ENCODE measurements at places on chromosomes 12 and 14. TPM values are rescaled to one million over a fixed set of nuclear protein-coding genes. Genes with fewer than 3 reads are reported as not detected.

Gene DGKA
- total RNA-seq: 41.4 TPM

Gene FGFR1OP2
- total RNA-seq: 55.8 TPM

Gene CCDC177
- not detected for total RNA-seq

Gene OR4E2
- total RNA-seq: not detected

Gene GPR84
- total RNA-seq: 0.79 TPM

Gene LRRC43
- not detected for total RNA-seq

Gene OTOGL
- total RNA-seq: 0.30 TPM

Gene TSPAN11
- 10.0 TPM for total RNA-seq

Gene OLR1
- 2.7 TPM for total RNA-seq

Gene DUSP16
- total RNA-seq: 24.2 TPM

Gene C12orf75
- 18.1 TPM for total RNA-seq

DNA sequence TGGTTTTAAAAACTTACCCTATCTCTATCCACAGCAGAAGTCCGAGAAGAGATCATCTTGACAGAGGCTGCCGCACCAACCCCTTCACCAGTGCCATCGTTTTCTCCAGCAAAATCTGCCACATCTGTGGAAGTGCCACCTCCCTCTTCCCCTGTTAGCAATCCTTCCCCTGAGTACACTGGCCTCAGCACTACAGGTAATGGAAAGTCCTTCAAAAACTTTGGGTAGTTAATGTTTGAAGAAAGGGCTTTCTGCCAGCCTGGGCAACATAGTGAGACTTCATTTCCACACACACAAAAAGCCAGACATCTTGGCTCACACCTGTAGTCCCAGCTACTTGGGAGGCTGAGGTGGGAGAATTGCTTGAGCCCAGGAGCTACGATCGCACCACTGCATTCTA is 41.6 kb upstream of the RIC8B start:
- DNase-seq: no peak

DNA sequence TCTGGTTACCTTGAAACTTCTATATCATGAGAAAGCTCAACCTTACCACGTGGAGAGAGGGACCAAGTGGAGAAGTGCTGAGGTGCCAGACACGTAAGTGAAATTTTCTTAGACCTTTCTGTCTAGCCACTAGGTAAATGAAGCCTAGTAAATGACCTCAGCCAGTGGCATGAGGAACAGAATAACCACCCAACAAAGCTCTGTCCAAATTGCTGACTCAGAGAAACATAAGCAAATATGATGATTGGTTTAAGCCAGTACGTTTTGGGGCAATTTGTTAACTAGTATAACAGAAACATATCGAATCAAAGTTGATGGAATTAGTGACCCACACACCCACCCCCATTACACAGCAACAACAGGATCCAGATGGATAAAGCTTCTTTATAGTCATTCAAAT is 75.2 kb upstream of the MAX start:
- DNase-seq: no peak

DNA sequence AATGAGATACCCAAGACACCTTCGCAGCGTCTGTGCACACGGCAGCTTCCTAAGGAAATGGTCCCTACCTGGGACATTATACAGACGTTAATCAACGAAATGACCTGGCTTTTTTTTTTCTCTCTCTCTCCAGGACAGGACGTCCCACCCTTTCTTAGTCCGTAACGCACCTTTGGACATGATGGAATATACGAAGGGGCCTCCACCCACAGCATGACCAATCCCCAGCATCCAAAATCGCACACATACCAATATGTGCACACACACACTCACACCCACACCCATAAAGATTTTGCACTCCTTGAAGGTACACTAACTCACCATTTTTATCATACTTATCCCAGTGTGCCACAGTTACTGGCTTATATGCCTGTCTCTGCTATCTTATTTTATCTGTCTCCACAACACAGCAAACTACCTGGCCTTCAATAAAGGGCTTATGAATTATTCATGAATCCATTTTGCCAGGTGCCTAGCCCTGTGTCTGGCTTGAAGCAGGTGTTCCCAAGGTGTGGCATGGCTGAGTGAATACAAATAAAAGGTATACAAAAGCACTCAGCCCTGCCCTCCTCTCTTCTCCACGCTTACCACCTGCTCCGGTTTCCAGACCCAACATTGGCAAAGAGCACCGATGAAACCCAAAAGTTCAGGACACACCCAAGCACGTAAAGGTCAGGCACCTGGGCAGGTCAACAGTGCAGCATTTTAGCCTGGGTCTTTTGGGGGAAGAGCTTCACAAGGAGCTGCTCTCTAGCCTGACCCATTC is 2.2 kb downstream of the SCNN1A start:
- DNase-seq: no peak

DNA sequence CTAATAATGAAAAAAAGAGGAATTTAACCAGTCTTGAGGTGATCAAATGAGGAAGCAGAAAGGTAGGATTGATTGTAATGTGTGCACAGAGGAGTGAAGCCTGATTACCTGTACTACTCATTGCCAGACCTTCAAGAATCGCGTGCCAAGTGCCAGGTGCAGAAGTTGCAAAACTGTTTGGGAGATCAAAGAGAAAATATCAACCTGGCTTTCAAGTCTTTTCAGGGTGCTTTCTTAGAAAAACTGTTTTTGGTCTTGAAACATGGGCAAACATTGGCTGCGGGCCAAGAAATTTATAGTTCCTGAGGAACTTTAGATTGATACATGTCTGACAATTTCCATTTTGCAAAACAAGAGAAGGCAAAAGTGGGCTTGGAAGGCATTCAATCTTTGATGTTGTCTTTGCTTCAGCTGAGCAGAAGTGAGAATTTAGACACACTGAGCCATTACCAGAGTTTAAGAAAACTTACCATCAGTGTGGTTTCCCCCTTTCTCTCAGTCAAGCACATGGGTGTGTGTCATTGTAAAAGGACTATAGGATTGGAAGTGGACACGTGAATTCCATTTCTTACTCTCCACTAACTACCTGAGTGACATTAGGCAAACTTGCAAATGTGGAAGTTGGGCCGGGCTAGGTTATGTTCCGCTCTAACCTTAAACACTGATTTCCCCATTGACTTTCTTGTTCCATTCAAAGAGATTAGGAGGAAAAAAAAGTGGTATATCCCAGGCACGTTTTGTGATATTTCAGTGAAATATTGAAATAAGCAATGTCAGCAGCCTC is 486.2 kb downstream of the DIO2 start:
- no peak for DNase-seq

DNA sequence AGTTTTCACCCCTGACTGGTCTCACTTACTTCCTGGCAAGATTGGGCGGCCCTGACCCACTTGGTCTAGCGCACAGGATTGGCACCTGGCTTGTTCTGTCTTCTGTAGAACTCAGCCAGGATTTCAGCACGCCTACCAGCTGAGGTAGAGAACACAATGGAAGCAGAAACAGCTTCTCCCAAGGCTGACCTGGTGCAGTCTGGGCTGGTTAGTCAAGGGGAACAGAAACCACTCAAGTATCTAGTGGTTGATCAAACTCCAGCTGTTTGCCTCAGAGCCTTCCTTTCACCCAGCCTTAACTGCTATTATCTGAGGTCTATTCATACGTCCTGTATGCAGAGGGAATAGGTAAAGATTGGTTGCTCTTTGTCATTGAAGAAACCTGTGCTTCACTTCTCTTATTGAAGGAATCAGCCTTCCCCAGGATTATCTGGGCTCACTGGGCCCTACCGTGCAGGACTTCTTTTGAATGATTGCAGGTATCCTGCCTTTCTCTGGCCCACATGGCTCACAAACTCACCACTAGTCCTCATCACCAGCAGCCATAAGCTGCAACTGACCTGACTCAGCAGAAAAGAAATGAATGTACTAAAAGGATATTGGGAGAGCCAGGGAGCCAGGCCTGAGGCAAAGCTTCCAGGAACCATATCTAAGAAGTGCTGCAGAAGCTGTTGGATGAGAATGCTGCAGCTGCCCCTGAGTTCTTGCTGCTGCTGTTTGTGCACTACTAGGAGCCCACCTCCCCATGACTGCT is 2.5 kb upstream of the PLEKHD1 start:
- DNase-seq: no peak

DNA sequence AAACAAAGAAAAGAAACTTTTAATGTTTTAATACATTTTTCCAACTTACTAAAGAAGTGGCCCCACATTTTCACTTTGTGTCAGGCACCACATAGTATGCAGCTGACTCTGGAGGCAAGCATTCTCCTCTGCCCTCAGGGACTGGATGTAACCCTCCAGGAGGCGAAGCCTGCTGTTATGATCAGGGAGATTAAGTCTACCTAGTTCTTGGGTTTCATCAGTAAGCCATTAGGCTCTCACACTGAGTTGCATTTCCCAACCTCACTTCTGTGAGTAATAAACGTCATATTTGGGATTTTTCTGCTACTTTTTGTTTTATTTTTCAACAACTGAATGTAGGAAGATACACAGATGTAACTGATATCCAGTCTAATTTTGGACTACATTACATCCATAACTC is 101.2 kb upstream of the LRFN5 start:
- DNase-seq: no peak

DNA sequence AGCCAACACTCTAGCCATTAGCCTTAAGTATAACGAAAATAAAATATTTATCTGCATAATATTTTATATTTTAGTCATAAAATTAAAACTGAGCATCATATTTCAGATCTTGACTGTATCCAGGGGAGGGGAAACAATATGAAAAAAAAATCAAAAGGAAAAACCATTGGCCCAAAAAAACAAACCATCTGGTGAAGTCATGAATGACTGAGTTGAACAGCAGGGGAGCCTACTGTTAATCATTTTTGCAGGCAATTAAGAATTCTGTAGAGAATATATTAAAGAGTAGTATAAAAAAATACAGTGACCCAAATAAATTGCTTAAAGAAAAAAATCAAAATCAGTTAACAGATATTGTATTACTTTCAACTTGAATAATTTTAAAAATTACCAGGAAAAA is 224.8 kb downstream of the C12orf50 start:
- no peak for DNase-seq

DNA sequence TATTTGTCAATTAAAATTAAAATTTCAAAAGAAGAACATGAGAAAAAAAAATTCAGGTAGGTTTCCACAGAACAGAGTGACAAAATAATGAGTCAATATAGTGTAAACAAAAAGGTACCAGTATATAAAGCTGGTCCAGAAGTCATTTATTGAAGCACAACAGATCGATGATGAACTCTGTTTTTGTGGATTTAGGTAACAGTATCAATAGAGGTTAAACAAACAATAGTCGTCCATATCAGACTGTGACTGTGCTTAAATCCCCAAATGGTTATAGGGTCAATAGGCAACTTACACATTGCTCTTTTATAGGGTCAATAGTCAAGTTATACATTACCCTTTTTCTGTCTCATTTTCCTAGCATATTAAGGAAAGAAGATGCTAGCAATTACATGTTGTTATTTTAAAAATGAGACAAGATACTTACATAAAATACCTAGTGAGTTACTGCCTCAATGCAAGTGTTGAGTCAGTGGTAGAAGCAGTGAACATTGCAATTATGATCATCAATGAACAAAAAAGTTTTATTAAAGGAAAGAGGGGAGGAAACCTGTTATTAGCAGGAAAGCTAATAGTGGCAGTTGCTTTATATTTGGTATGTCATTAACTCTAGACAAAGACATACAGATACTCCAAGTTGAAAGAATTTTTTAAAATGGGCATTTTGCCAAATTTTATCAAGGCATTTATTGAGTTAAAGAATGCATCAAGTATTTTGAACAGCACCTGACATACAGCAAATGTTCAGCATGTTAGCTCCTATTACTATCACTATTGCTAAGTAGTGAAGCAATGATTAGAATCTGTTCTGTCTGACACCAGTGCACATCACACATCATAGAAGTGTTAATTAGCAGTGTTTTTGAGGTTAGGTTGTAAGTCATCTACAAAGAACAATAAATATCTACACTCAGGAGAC is 102.9 kb downstream of the CCER1 start:
- DNase-seq: no peak

GRCh38 chr12:124599074-124599999 is 31.9 kb upstream of the NCOR2 start:
- no peak for DNase-seq

DNA sequence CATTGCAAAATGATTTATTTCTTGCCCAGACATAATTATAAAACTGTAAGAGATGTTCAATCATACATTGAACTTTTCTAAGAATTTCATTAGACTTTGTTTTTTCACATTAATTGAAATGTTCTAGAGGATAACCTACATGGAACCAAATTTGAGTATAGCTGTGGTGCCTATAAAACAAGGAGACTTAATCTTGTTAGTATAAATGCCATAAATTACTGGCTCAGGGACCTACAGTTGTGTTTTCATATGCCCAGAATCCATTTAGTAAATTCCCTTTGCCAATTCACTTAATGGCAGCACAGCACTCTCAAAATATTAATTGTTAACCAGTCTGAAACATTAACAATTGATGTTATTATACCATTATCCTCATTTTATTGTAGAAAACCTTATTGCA is 488.5 kb downstream of the NELL2 start:
- DNase-seq: no peak

GRCh38 chr12:13425766-13426165 is 229.2 kb downstream of the EMP1 start:
- no peak for DNase-seq

- DNase-seq: no peak
Measured at GRCh38 chr12:116187151-116187511, 90.4 kb downstream of the MED13L start.

GRCh38 chr12:48744251-48745008 is 27.9 kb upstream of the CCNT1 start:
- DNase-seq: no peak

DNA sequence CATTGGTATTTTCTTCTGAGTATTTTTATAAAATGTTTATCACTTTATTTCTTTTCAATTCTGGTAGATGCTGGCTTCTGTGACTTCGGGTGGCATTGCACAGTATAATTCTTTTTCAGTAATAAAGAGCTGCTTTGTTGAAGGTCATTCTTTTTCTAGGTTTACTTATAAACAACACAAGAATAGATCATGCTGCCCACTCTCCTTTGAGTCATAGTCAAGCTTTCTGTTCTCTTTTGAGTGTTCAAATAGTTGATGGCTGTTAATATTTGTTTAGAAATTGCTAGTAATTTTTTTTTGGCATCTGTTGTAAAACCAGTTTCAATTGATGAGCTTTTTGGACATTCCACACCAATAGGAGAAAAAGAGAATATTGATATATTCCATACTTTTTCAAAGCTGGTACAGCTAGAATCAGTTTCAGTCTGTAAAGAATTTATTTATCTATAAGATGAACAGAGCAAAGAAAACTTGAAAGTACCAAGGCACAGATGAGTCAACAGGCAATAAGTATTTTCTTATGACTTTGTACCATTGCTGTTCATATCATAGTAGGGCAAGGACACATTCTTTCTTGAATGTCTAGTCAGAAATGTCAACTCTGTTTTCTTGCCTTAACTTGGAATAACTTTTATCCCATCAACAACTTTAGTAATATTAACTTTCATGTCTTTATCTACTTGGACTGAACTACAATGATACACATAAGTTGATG is 513.0 kb upstream of the SEL1L start:
- DNase-seq: no peak

GRCh38 chr12:57162553-57163125 is 15.2 kb upstream of the LRP1-AS start:
- DNase-seq: no peak

DNA sequence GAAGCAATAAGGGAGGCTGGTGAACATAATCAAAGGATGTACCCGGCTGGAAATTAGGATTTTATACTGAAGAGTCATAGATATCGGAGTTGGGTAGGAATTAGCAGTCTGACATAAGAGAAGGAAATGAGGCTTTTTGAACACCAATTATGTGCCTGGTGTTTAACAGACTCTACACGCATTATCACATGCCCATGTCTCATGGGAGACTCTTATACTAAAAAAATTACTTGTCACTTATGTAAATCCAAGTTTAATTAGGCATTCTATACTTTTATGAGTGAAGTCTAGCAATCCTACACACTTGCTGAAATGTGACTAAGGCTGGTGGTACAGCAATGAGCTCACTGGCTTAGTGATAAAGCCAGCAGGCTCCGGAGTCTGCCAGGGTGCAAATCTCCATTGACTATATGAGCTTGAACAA is 93.5 kb downstream of the NUAK1 start:
- no peak for DNase-seq
